Activated CD4-positive, alpha-beta T cell treated with anti-CD3 and anti-CD28 coated beads, Interleukin-2, amount 10 ng/mL, durations not matched to agents 24 days and 14 days (primary cell): ENCODE measurements at places on chromosomes 7 and 10. TPM values are rescaled to one million over a fixed set of nuclear protein-coding genes. Genes with fewer than 3 reads are reported as not detected.

DNA sequence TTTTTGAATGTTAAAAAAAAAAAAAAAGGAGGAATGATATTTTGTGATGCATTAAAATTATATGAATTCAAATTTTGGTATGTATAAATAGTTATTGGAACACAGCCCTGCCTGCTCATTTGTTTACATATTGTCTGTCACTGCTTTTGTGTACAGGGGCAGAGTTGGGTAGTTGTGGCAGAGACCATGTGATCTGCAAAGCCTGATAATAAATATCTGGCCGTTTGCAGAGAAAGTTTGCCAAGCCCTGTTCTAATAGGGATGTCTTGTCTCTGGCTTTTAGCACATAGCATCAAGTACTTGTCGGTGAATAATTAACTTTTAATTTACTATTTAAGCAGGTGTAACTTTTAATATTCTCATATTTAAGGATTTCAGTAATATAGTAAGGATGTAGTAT lies 19.8 kb downstream of the TSPAN13 start:
- no peak for DNase-seq

- DNase-seq = no peak
These were observed 2.3 kb downstream of the DNMBP start for GRCh38 chr10:100007231-100008141.

DNA sequence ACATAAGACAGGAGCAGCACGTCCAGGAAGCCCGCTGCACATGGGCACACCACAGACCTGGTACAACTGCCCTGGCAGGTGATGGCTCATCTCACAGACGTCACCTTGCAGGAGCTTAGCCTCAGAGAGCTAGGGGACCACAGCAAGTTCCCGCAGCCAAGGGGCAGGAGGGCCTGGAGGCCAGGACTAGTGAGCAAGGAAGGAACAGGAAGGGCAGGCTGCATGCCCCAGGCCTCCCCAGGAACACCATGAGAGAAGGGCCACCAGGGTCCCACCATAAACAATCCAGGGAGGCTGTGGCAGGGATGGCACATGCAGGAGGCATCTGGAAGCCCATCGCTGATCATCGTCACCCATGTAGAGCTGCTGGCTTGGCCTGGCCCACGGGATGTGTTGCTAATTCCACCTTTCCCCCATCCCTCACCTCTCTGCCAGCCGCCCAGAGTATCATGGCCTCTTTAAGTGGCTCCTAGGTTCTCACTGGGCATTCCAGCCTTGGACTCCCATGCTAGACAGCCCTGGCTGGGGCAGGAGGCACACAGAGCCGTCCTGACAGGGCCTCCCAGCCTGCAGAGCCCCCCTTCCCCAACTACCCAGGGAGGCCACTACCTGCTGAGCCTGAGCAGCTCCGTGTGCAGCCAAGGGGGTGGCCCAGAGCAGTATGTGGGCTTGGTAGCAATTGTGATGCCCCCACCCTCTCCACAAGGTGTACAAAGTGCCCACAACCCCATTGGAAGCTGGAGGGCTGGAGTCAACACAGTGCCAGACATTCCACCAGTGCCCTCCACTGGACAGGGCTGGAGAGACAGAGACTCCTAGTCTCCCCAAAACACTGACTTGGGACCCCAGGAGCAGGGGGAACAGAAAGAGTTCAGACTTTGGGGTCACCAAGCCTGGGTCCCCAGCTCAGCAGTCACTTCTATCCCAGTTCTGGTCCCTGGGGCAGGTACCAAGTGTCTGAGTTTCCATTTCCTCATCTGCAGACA lies 35.5 kb downstream of the GRID1 start:
- DNase-seq = no peak

GRCh38 chr7:23714150-23714464 lies 4.1 kb downstream of the STK31 start:
- DNase-seq = no peak

DNA sequence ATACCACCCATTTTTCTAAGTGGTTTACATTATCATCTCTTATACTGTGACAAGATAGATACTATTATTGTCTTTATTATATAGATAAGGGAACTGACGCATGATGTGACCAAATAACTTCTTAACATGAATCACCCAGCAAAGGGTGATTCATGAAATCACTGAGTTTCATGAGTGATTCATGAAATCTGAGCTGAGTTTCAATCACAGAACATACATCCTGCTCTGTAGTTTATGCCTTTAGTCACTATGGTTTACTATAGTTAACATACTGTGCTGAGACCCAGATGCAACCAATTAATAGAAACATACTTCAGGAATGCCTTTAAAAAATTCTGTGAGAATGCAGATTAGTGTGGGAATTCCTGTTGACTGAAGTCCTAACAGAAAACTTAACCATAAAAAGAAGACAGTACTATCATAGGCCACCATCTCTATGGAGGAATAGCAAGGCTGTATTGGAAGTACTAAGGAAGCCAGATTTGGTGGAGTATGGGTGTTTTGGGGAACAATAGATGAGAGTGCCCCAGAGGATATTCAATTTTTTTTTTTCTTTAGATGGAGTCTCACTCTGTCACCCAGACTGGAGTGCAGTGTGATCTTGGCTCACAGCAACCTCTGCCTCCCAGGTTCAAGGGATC lies 43.1 kb upstream of the SEMA3A start:
- DNase-seq = no peak

GRCh38 chr10:5045095-5045494 lies 41.4 kb upstream of the AKR1C2 start:
- DNase-seq = no peak

GRCh38 chr7:57646901-57647246 lies 196.9 kb downstream of the ZNF716 start:
- DNase-seq = no peak

DNA sequence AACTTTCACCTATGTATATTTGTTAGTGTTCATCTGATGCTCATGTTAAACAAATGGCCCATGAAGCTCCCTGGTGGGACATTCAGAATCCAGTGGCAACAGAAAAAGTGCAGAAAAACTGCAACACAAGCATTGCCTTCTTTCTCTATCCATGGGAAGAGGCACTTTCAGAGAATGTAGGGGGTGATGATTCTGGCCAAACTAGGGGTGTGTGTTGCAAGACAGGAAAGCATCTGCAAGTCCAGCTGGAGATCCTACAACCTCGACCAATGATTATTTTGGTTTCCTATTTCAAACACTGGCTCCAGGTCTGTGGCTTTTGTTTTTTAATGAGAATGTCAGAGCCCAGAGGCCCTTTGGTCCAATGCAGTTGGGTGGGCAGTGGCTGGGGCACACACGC lies 198.7 kb downstream of the CXCL12 start:
- DNase-seq = no peak

DNA sequence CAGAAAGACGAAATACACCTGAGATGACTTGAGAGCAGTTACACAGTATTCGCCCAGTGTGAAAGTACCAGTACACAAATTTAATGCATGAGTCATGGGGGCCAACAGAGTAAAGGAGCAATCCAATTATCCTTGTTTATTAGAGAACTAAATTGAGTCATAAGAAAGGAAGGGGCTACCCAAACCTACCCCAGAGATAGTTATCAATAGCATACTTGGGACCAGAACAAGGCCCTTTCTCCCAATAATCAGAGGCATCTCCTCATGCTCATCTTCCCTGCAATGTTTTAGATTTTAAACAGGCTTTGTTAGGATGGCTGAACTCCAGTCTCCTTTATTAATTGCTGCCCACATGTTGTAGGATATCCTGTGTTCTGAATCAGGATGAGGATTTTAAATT lies 239.7 kb upstream of the LRGUK start:
- DNase-seq = no peak

- DNase-seq = no peak
These were observed 138.3 kb downstream of the EGFR start for GRCh38 chr7:55156919-55157763.

VENTX gene
- total RNA-seq = not detected in 2 replicates

PARD3 gene
- total RNA-seq = 2.3 and 2.9 TPM in 2 replicates

MDFIC gene
- total RNA-seq = 172 and 175 TPM in 2 replicates

WDR86 gene
- total RNA-seq = not detected in 2 replicates

RNF32 gene
- total RNA-seq = 2.3 and 2.4 TPM in 2 replicates
